ENCODE measurements at places on chromosomes 6 and 20.

GRCh38 chr6:132388291-132388690, 13.0 kb downstream of the MOXD1 start:
- DNase-seq: no peak

- DNase-seq: no peak
Measured at GRCh38 chr6:47091886-47092668, 49.9 kb upstream of the ADGRF1 start.

DNA sequence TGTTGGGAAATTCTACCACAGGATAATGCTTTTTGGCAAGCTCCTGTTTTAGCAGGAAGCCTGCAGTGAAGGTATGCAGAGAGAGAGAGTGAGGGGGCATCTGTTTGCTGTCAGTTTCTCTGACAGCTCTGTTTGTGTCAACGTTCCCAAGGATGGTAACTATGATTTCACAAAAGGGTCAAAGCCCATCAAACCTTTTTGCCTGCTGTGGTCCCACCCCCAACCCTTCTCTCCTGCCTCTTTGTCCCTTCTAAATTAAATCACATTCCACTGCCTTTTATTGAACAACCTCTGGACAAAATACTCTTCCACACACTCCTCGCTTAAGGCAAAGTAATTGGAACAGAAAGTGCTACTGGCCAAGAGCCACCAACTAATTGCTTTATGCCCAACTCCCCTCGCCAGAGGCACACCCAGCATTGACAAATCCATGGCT, 128.3 kb downstream of the TSHZ2 start:
- DNase-seq: no peak

DNA sequence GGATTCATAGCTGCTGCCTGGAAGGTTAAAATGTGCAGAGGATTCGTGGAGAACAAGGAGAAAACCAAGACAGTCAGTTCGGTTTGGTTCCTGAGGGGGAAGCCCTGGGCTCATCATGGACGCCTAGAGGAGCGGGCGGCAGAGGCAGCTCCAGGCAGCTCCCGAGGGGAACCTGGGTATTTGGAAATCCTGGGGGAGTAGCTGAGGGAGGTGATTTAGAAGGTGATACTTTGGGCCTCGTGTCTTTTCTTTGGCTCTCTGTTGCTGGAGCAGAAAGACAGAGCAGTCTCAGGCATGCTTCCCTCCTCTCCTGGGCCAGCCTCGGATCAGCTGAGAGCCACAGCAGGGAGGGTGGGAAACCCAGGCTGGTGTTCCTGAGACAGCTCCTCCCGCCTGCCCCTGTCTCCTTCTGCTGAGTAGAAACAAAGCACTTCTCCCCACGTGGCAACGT, 139.5 kb downstream of the DLL1 start:
- no peak for DNase-seq

GRCh38 chr6:51350308-51350904, 531.7 kb downstream of the TFAP2B start:
- no peak for DNase-seq

- DNase-seq: no peak
Measured at GRCh38 chr6:148617530-148617929, 129.3 kb upstream of the UST start.

DNA sequence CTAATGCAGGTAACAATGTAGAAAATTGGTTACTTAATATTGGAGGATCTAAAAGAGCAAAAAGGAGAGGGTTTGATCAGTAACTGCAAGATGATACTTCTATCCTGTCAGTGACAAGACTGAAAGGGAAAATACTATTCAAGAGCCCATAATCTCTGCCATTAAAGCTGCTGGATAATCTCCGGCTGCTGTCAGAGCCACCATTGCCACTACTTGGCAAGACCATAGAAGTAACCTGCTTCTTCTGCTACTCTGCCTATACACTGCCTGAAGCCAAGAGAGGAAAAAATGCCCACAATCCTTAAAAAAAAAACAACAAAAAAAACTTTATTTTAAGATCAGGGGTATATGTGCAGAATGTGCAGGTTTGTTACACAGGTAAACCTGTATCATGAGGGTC, 386.5 kb upstream of the ID4 start:
- no peak for DNase-seq

GRCh38 chr6:15996030-15996429, 132.9 kb upstream of the MYLIP start:
- DNase-seq: no peak

DNA sequence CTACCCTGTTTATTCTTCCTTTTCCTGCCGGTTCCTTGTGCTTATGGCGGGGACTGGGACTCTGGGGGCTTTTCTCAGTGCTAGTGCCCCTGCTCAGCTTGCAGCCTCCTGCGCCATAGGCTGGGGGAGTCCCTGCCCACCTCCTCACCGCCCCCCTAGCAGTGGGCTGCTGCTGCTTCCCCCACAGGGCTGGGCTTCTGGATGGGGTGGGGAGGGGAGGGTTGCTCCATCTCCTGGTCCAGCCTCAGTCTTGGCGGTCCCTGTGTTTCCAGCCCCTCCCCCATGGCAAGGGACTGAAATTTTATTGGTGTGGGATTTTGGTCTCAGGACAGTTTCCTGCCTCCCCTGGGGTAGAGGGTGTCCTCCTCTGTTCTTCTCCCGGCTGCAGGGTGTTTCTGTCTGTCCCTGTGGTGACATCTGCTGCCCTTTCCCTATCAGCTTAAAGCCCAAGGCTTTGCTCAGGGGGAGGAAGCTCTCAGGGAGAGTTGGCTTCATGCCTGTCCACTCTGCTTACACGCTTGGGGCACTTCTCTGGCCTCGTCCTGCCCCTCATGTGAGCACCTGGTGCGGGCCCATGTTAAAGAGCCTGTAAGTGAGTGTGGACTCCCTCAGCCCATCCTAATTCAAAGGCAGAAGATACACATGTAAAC, 100.6 kb downstream of the HIVEP1 start:
- DNase-seq: no peak

GRCh38 chr6:25486550-25486949, 165.5 kb upstream of the SCGN start:
- DNase-seq: no peak

DNA sequence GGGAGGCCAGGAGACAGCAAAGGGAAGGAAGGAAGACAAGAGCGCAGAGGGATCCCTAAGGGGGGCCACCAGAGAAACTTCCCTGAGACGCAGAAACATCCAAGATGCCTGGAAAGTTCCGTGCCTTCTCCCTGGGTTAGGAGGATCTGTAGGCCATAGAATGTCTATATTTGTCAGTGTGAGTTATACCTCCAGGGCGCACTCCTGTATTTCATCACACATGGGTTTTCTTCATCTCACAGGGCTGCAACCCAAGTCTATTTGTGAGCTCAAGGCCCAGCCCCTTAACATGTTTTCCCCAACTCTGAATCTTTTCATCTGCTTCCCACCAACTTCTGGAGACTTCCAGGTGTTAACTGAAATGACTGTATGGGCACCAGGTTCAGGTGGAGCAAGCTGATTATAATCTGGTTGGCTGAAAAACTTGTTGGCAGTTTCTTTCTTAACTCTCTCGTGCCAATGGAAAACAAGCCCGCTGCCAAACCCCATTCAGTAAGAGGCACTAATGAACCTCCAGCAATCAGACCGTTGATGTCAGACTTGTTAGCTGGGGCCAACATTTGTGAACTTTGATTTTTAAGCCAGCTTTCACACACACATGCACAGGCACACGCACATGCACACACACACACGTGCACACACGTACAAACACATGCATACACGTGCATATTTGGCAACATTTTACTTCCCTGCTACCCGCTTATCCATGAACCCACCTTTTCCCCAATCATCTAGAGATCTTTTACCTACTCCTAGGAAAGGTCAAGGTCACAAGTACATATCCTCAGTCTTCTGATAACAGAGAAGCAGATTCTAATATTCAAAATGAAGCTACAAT, 247.5 kb upstream of the GMDS start:
- DNase-seq: no peak

DNA sequence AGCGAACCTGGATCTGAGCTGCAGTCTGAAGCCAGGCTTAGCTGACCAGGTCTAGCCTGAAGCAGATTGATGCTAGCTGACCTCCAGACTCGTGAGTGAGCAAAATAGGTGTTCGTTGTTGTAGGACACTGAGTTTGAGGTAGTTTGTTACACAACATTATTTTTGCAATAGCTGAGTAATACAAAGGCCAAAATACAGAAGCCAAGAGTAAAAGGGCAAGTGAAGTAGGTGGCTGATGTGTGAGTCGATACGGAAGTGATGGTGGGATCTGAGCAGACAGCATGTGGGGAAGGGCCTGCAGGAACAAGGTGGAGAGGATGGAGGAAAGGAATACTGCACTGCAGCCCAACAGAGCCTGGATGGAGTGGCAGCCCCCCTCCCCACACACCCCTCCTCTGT, 8.5 kb upstream of the SPATS1 start:
- DNase-seq: no peak

DNA sequence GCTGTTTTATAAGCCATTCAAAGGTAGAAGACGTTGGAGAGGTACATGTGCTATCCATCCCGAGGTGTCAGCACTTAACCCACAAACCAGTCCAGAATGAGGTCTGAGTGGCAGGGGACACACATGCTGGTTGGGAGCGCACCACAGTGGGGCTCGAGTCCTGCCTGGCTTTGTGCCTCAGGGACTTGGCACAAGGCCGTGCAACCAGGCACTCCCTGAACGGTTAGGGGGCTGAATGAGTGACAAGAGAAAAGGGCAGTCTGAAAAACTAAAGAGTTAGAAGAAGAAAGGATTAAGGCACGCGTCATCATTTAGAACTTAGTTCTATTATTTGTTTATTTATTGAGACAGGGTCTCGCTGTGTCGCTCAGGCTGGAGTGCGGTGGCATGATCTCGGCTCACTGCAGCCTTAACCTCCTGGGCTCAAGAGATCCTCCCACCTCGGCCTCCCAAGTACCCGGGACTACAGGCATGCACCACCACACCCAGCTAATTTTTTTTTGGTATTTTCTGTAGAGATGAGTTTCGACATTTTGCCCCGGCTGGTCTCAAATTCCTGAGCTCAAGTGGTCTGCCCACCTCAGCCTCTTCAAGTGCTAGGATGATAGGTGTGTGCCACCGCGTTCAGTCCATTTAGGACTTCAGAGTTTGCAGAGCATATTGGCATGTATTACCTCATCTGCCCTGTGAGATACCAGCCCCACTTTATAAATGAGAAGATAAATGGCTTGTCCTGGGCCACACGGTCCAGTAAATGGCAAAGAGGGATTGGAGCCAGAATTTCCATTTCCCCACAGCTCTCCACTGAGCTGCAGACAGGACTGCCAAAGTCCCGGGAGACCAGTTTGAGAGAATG, 47.4 kb upstream of the IRF4 start:
- DNase-seq: no peak

GRCh38 chr6:16148498-16148897, 19.6 kb downstream of the MYLIP start:
- no peak for DNase-seq

- DNase-seq: no peak
Measured at GRCh38 chr20:24573557-24573956, 104.1 kb downstream of the SYNDIG1 start.

DNA sequence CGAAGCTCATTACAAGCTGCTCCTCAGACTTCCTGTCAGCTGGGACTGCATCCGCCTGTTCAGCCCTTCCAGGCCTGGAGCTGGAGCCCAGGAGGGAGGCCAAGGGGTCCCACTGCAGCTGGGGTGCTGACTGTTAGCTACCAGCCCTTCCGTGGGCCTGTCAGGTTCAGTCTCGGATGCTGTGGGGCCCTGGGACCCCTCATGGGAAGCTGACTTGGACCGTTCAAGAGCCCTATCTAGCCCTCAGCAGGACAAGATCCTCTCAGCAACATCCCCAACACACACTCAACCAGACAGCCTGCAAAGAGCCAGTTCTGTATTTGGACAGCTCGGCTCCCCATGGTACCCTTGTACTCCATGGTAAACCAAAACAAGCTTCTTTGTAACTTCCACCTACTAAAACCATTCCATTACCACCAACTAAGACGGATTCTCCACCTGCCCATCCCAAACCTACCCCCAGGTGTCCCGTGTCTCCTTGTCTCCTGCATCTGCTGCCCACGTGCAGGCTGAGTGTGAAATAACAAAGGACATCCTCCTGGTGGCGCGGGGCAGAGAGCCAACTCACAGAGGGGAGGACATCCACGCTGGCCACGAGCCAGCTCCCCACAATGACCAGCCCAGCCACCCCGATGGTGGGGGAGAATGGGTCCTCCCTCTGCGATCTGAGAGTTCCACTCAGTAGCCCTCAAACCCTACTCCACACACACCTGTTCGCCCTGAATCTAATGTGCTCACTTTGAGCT, 111.2 kb downstream of the TAF4 start:
- no peak for DNase-seq

DNA sequence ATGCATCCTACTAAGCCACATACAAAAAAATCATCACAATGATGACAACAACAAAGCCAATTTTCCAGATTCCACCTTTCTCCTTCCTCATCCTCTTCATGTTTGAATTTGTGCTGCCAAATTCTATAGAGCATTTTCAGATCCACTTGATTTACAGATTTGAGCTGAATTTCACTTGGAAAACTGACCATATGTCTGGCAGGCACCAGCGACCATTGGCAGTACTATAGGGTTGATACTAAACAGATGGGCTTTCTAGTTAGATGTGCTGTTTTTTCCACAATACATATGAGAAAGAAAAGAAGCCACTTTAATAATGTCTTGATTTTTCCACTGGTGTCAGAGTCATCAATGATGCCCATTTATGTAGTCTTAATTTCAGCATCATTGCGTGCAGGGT, 127.0 kb downstream of the PHACTR3 start:
- DNase-seq: no peak

- no peak for DNase-seq
Measured at GRCh38 chr6:105318660-105319059, 84.2 kb downstream of the PREP start.

DNA sequence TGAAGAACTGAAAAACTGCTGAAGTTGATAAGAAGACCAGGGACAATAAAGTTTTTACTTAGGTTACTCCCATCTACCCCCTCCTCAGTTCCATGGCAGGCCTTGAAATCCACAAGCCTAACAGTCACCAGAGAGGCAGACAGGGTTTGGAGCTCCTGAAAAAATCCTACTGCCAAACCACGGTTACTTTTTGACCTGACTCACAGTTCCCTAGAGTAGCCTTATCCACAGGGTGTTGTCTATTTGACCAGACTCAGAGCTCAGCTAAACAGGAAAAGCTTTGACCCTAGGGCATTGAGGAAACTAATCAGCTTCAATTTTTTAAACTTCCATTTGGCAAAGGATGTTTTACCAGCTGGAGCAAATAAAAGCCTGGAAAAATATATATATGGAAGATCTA, 257.7 kb upstream of the NT5E start:
- DNase-seq: no peak

DNA sequence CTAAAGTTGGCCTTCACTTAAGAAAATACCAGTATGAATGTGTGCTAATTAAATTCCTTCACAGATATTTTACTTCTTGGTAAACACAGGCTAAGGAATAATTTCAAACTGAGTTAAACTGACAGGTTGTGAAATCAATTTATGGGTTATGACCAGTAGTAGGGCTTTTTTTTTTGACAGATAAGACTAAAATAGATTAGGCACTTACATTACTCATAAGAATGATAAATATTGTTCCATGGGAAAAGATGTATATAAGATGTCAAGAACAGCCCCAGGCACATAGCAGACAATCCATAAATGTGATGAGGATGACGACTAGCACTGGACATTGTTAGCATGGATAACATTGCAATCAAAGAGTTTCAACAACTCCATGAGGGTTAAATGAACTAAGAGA, 22.9 kb downstream of the NT5E start:
- no peak for DNase-seq
